Stimulated activated CD4-positive, alpha-beta T cell treated with anti-CD3 and anti-CD28 coated beads, Interleukin-4, amount 100 ng/mL, for 1 hour (primary cell): ENCODE measurements at places on chromosomes 6 and 20.

DNA sequence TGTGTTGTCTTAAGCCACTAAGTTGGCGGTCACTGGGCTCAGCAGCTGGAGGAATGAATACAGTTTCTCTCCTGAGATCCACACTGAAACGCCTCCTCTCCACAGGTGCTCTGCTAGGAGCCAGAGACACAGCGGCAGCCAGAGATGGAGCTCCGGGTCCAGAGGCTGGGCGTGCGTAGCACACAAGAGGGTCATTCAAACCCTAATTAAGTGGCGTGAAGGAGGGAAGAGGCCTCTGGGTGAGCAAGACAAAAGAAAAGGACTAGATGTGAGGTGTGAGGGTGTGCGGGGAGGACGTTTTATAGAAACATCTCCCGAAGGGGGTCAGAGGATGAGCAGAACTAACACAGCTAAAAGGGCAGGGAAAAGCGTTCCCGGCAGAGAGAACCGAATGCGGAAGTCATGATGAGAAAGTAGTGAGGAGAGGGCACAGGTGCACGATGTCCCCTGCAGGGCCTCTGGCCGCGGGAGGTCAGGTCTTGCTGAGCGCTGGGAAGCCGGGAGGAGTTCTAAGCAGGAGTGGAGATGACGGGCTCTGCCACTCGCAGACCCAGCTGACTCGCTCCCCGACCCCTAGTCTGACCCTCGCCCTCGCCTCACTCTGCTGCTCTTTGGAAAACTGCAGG lies 54.4 kb downstream of the BMP7 start:
- DNase-seq, result no peak

- no peak for DNase-seq
These were observed 700 bp upstream of the LAMA5 start for GRCh38 chr20:62367633-62368391.

DNA sequence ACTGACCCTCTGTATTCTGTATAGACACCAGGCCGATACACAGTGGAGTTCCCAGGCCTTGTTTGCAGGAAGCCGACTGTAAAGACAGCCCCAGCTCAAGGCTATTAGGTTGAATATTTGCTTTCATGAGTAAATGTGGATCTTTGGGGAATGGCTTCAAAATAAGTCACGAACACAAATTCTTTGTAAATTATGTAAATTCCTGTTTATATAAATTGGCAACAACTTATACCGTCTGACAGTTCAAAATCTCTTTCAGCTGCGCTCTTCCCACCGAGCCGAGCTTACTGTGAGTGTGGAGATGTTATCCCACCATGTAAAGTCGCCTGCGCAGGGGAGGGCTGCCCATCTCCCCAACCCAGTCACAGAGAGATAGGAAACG lies 24.7 kb downstream of the EDN3 start:
- no peak for DNase-seq

DNA sequence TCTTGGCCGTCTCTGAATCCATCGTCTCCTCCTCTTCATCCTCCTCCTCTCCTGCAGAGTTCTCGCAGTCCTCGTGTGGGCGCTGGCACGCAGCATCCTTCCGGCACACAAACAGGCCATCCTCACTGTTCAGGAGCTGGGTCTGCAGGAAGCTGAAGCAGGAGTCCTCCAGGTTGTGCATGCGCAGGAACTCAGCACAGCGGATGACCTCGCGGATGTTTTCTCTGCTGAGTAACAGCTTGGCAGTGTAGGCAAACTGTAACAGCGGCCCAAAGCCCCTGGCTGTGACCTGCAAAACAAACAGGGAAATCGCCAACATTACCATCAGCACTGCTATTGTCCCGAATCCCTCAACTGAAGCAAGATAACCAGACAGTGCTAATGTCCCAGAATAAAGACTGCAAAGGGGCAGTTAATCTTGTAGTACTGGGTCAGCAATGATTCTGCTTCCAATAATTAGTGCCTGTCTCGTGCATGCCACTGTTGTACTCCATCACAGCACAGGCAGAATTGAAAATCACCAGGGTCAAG lies 57.4 kb downstream of the GJA10 start:
- no peak for DNase-seq

- DNase-seq, result no peak
These were observed 203.7 kb upstream of the FOXQ1 start for GRCh38 chr6:1108198-1108597.

- no peak for DNase-seq
These were observed 111.1 kb upstream of the MCHR2 start for GRCh38 chr6:100105138-100105537.

DNA sequence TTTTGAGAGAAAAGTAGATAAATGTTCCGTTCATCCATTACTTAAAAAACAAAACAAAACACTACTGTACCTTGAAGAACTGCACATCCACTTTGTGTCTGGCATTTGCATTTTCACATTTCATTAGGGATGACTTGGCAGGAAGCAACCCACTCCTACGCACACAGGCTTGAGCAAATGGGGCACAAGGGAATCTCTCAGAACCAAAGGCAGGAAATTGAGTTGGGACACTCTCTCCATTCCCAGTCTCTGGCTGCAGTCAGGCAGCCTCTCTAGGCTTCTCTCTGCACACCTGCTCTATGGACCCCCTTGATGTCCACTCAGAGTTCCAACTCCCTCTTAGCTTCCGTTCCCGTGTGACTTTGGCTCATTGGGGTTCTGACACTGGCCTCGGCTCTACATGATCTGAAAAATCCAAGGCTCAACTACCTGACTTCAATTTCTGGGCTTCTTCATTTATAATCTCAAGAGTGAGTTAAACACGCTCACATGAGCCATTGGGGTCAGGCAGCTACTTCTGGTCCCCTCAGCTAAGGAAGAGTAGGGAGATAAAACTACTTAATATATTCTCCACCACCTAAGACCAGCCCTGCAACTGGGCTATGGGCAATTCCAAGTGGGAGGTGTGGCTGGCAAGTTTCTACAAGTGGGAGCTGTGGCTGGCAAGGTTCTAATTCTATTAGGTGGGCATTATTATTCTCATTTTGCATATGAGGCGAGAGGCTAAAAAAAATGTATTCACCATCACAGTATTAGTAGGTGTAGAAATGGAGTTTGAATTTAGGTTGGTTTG lies 251.9 kb downstream of the SOD2 start:
- DNase-seq, result no peak

- DNase-seq, result no peak
These were observed 305.8 kb downstream of the CD83 start for GRCh38 chr6:14423330-14423729.
